ENCODE measurements at places on chromosomes 3 and 15.

DNA sequence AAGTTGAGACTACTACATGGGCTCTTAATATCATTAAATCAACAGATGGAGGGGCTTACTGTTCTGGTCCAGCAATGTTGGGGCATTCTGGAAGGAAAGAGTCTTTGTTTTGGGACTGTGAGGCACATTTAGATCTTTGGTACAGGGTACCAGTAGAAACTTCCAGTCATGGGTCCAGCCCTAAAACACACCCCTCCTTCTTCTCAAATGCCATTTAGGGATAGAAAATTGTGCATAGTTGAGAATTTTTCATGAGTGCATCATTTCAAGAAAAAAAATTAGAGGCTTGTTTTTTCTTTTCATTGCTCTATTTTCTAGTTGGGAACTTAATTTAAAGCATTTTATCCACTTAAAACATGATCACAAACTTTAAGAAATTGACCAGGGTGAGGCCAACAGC is 4.1 kb upstream of the RTP1 start:
- peak; percentile 36 for DNase-seq

GRCh38 chr3:146594843-146595482 is 10.2 kb downstream of the PLSCR5 start:
- DNase-seq, result no peak

DNA sequence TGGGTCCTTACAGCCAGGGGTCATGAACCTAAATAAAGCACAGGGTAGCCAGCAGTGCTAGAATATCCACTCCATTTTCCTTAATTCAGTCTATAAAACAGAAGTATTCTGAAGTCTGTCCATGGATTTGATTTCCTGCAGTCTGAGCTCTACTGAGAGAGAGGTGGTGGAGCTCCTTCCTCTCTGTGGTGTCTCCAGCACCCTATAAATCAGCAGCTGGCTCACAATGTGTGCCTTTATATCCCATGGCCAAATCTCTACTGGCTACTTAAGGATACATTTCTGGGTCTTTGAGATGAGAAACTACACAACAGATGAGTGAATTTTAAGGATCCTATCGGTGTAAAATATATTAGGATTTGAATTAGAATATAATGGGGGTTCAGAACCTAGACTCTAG is 339.9 kb upstream of the RBMS3 start:
- DNase-seq, result no peak

DNA sequence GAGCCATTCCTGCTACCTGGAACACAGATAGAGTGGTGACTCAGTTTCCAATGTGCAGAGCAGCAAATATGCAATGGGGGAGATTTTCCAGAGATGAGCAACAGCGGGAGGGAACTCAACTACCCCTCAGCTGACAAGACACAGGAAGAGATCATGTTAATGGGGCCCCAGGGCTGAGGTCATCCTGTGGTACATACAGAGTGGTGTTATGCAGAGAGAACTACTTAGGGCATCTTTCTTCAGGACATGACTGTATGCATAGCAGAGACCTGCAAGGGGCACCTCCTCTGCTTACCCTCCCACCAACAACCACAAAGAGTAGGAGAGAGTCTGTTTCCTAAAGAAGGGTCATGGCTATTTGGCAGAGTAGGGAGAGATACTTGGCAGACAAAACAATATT is 6.8 kb upstream of the TBC1D5 start:
- no peak for DNase-seq

GRCh38 chr3:138046955-138047354 is 37.0 kb downstream of the CLDN18 start:
- no peak for DNase-seq

GRCh38 chr15:51771773-51772172 is 20.4 kb downstream of the TMOD2 start:
- DNase-seq, result no peak

DNA sequence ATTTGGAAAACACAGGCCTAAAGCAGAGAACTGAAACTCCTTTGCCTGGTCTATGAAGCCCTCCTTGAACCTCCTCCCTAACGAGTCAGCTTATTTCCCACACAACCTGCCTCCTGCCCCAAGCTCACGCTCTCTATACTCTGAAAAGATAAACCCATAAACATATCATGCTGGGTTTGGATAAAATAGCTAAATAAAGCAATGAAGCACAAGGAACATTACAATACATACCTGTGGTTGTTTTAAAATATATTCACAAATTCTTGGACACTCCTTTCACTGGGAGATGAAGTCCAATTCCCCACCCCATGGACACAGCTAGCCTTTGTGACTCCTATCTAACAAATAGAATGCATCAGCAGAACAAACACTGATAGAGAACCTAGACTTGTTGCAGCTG is 98.2 kb downstream of the PLCH1 start:
- DNase-seq, result no peak

GRCh38 chr15:67241132-67241855 is 13.2 kb downstream of the AAGAB start:
- DNase-seq, result no peak

DNA sequence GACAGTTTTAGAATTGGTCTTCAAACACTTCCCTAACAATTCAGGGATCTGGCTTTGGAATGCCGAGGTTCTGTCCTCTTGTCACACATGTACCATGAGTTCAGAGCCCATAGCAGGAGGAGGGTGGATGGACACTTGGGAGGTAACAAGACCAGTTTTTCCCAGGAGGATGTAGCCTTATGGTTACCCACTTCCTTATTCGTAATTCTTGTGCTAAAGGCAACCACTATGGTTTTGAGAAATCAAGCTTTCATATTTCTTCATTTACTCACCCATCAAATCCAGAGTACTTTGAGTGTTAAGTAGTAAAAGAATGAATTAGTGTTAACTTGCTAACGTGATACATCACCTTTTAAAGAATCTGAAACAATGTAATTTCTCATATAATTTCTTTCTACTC is 479.6 kb upstream of the ALCAM start:
- DNase-seq, result no peak

- no peak for DNase-seq
These were observed 3.6 kb downstream of the APBA2 start for GRCh38 chr15:28889346-28889745.
